Activated CD4-positive, alpha-beta T cell treated with anti-CD3 and anti-CD28 coated beads, Interleukin-2, amount 50 U/mL, for 16 hours (primary cell): ENCODE measurements at places on chromosomes 6 and 20.

DNA sequence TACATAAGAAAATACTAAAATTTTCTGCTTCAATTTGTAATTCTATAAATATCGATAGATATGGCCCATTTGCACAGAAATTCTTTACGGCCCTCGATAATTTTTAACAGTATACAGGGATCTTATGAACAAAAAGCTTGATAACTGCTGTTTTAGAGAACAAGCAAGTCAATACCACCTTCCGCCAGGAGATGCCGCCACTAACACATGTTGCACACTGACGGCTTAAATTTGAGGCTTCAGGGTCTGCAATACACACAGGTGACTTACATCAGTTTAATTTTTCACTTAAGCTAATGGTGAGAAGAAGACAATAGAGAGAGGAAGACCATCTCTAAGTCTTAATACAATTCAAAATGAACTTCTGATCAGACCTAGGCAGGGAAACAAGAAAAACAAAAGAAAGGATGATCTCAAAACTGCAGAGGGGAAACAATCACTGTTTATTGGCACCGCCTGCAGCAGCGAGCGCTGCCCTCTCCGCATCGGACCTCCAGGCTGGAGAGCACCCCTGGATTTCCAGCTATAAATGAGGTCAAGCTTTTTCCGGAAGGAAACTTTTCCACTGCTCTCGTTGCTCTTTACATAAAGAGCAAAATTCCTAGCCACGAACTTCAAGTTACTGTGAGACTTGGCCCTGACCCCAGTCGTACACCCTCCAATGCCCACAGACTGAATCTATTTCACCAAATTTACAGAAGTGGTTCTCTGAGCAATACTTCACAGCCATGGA is 53.9 kb downstream of the OTOR start:
- DNase-seq: peak; percentile 58

DNA sequence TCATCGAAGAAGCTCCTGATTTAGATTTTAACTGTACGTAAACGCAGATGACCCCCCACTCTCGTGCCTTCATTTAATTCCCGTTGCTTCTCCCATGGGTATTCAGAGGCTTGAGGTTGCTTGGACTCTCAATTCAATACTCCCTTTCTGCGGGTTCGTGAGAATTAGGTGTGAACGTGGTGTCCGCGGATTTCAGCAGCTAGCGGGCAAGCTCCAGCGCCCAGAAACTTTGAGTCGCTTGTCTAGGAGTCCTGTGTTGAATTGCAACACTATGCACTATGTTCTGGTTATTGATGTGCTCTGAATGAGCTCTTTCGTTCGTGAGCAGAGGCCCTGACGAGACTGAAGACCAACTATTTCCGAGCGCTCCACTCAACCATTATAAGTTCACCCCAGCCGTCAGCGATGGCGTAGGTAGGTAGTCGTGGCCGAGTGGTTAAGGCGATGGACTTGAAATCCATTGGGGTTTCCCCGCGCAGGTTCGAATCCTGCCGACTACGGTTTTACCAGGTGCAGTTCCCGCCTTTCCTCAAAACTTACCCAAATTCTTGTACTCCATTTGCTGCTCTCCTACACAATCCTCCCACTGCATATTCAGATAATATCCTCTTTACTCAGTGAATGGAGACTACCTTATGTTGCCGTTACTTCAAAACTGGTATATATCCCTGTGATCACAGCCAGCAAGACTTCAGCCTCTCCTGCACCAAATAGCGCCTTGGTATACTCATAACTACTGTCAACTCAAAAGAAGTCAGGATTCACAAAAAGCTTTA is 72.6 kb upstream of the ZNF184 start:
- peak; percentile 91 for DNase-seq

DNA sequence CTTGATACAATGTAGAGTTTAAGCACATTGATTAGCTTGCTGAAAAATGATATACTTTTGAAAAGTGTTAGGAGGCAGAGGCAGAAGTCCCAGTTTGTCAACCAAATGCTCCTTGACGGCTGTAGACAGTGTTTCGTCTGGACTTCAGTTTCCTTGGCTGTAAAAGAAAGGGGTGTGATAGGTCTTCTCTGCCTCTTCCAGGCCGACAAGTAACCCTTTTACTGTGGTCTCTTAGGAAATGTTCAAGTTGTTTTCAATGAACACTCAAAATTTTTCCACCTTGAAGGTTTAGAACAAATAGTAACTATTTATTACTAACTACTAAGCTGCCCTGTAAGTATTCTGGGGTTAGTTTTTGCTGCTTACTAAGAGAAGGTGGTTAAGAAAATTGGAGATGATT is 122.4 kb downstream of the IRF4 start:
- no peak for DNase-seq

DNA sequence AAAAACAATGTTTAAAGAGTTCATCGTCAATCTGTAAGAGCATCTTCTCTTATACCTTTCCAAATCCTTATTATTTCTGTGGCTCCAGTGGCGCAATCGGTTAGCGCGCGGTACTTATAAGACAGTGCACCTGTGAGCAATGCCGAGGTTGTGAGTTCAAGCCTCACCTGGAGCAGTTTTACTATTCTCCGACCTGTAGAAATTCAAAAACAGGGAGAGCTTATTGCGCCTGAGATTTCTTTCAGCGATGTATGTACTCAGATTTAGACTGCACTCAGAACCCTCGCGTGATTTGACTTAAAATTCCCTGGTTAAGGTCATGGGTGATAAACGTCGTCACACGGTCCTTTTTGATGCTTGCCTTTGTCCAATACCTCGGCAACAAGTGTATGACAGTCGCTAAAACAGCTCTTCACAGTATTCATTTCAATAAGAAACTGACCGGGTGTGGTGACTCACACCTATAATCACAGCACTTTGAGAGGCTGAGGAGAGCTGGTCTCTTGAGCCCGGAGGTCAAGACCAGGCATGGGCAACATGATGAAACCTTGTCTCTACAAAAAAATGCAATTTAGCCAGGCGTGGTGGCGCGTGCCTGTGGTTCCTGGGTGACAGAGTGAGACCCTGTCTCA is 11.9 kb downstream of the GPX5 start:
- peak; percentile 72 for DNase-seq

GRCh38 chr6:19905584-19905983 is 68.4 kb downstream of the ID4 start:
- no peak for DNase-seq

- DNase-seq: no peak
Observed at GRCh38 chr6:53411451-53411850, 62.7 kb upstream of the ELOVL5 start.

DNA sequence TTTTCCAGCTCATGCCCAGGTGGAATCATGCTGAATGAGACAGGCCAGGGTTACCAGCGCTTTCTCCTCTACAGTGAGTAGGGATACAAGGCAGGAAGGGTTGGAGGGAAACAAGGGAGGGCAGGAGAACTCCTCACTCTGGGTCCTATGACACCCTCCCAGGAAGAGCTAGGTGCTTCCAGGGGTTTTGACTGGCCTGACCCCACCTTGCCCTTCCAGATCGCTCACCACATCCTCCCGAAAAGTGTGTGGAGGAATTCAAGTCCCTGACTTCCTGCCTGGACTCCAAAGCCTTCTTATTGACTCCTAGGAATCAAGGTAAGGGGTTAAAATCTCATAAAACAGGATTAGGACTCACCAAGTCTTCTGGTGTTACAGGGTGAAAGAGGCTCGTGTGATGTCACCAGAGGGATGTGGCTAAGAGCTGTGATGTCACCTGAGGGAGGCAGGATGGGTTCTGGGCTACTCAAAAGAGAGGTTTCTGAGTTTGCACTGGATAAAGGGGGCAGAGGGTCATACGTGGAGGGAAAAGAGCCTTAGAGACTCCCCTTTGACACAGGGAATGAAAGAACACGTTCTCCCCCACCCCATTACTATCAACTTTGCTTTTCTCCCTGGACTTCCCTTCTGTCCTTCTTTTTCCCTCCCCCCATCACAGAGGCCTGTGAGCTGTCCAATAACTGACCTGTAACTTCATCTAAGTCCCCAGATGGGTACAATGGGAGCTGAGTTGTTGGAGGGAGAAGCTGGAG is 1.9 kb downstream of the APOM start:
- DNase-seq: peak; percentile 50

GRCh38 chr6:16045238-16045637 is 83.6 kb upstream of the MYLIP start:
- no peak for DNase-seq

- DNase-seq: no peak
Observed at GRCh38 chr6:33897189-33897780, 93.5 kb upstream of the MLN start.

- no peak for DNase-seq
Observed at GRCh38 chr6:27168108-27168507, 79.4 kb upstream of the PRSS16 start.

DNA sequence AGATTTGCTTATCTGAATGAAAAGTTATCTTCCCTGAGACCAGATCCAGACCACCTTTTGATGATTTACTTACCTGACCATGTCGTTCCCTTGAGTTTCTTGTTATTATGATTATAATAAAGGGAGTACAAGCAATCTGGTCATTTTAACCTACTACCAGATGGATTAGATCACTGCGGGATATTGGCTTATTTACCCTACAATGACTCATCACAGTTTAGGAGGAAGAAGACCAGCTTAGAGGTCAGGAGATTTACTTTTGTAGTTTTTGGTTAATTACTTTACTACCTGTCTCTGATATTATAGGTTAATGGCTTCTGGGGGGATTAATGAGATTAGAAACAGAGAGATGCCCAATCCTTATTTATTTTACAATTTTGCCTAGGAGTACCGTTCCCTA is 10.7 kb downstream of the PKIB start:
- no peak for DNase-seq

DNA sequence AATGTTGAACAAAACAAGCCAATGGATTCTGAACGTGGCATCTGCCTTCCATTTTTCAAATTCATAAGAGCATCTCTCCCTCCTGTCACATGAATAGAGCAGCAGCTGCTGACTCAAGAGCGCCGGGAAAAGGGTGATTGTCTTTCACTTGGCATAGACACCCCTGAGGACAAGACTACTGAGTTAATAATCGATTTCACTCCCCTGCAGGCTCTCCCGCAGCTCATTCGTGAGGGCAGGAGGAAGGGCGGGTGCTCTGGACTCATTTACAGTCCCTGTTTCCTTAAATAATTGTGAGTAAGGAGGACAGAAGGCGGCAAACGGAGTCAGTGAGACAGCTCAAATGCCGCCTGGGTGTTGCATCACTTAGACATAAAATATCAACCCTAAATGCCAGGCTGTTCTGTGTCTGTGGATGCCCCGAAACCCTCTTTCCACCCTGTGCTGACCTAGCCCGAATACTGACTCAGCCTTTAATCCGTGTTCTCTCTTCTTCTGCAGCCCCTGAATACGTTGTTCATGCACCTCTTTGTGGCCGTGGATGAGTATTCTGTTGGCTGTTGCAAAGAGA is 21.6 kb downstream of the CFAP61 start:
- no peak for DNase-seq

DNA sequence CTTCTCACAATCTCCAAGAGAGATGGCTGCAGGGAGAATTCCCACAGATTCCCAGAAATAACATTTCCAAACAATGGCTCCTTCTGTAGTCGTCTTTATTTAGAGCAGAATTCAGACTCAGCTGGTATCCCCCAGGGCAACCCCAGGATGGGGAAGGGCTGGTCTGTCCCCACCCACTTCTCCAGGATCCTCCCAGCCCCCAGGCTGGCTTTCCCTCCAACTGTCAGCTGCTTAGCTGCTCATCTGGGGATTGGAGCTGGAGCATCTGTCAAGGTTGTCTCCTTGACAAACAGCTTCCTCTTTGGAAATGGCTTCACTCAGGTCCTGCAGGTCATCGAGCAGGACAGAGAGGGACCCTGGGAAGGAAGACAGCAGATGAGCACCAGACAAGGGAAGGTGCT is 3.5 kb upstream of the PSORS1C2 start:
- no peak for DNase-seq

- no peak for DNase-seq
Observed at GRCh38 chr6:84652356-84653026, 111.9 kb downstream of the TBX18 start.

- DNase-seq: no peak
Observed at GRCh38 chr6:142013875-142014495, 118.7 kb upstream of the GJE1 start.

DNA sequence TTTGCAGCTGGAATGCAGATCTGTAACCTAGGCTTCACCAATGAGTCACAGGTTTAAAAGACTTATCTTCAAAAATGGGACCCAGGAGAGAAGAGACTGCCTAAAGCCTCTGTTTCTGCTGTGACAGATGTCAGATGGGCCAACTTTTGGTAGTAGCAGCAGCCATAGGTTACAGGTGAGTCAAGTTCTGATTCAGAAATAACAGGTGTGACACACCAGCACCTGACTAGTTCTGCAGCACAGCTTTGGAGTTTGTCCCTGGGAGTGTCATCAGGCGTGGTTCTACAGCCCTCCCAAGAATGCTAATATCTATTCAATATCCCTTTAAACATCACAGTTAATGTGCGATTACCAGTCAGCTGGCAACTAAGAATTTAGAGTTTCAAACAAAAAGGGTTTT is 121.9 kb upstream of the BTN3A2 start:
- no peak for DNase-seq

GRCh38 chr20:40813708-40814630 is 124.9 kb upstream of the MAFB start:
- no peak for DNase-seq

- no peak for DNase-seq
Observed at GRCh38 chr6:26350858-26351543, 14.0 kb upstream of the BTN3A2 start.
